ENCODE measurements at places on chromosomes 6 and 20.

DNA sequence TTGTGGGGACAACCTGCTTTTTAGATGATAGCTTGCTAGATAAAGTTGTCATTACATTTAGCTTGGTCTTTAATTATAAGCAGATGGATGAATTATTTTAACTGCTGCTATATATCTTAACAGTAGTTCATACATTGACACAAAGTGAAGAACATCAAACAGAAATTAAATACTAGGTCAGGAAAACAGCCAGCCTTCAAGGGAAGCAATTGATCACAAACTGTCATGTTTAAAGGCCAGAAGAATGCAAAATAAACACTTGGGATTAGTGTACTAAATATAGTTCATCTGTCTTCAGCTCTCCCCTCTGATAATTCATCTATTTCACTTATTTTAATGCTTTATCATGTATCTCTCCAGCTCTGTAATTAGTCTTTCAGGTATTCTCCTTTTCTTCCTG lies 225.1 kb upstream of the FERMT1 start:
- DNase-seq, result no peak

GRCh38 chr20:23564927-23565326 lies 3.4 kb downstream of the CST9L start:
- no peak for DNase-seq

DNA sequence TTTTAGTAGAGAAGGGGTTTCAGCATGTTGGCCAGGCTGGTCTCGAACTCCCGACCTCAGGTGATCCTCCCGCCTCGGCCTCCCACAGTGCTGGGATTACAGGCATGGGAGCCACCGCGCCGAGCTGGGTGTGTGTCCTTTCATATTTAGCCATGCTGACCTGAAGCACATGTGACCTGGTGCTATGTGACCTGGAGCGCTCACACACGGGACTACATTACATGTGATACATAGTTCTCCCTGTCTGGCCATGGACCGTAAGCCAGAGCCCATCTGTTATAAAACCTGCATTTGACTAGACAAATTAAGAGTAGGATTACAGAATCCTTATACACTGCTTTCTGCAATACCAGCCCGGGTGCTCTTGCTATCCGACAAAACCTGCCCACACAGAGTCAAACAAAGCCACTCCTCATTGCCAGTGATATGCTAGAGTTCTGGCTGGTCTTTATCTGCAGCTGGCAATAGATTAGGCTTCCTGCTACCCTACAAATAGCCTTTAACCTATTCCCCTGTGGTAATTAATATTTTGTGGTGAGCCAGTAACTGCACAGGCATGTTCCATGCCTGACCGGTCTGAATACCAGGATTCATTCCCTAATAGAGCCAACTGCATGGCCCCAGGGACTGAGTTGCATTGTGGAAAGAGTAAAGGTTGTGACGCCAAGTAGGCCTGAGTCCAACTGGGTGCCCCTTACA lies 26.3 kb upstream of the FAM50B start:
- no peak for DNase-seq

DNA sequence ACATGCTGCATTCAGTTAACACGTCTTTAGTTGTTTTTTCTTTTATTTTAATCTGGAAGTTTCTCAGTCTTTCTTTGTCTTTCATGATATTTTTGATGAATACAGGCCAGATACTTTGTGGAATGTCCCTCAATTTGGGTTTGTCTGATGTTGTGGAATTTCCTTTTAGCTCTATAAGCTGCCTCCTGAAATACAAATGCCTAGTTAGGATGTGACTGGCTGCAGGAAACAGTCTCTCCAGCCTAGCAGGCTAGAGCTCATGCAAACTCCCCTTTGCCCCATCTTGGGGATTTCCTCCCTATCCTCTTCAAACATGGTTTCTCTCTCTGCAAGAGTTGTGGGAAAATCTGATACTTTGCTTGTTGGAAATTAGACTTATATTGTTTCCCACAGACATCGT lies 89.3 kb upstream of the JAG1 start:
- no peak for DNase-seq

DNA sequence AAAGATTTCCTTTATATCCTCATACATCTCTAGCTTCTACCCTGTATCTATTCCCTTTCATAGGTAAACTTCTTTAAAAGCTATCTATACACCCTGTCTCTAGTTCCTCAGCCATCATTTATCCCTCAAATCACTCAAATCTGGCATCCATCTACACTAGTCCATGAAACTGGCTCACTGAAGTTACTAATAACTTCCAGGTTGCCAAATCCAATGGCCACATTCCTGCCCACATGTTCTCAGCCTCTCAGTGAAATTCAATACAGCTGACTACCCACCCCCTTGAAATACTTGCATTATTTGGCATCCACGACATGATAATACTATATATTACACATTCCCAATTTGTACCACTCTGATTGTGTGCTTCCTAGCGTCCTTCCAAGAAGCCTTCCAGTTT lies 8.7 kb downstream of the REPS1 start:
- DNase-seq, result no peak

DNA sequence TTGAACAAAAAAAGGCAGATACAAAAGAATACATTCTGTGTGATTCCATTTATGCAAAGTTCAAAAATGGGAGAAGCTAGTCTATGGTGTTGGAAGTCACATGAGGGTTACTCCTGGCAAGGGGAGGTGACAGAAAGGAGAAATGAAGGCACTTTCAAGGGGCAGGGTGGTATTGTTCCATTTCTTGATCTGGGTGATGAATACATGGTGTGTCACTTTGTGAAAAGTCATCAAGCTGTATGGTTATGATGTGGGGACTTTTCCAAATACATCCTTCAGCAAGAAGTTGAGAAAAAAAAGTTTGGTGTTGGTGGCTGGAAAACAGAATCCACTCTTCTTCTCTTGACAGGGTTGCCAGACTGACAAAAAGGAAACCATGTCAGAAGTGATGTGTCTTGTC lies 60.6 kb upstream of the MDGA1 start:
- no peak for DNase-seq

DNA sequence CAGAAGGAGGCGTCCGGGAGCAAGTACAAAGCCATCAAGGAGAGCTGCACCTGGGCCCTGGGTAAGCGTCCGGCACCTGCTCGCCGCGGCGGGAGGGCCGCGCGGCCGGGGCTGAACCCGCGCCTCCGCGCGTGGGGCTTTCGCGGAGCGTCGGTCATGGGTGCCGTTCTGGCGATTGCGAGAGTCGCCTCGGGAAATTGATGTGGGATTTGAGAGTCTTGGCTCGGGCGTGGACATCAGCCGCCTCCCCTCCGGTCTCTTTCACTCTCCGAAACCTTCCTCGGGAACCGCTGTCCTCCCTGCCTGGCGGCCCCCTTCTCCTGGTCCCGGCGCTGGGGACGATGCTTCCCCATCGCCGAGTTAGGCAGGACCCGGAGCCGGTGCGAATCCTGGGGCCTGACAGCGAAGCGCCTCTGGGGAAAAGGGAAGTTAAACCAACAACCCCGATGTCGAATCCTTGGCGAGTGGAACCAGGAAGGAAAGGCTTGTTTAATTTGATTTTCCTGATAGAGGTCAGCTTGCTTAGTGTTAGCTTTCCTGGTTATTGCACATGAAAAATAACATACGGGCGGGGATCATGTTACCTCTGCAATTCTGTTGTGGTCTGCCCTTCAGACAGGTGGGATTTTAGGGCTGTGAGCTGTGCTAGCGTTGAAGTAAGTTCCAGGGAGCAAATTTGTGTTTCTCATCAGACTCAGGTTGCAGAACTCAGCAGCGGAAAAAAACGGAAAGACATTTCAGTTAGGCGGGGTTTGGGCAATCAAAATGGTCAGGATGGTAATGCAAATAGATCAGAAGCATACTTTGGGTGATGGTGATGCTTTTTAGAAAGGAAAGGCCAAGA lies 594 bp downstream of the ARFGEF3 start:
- DNase-seq, result peak; percentile 13

DNA sequence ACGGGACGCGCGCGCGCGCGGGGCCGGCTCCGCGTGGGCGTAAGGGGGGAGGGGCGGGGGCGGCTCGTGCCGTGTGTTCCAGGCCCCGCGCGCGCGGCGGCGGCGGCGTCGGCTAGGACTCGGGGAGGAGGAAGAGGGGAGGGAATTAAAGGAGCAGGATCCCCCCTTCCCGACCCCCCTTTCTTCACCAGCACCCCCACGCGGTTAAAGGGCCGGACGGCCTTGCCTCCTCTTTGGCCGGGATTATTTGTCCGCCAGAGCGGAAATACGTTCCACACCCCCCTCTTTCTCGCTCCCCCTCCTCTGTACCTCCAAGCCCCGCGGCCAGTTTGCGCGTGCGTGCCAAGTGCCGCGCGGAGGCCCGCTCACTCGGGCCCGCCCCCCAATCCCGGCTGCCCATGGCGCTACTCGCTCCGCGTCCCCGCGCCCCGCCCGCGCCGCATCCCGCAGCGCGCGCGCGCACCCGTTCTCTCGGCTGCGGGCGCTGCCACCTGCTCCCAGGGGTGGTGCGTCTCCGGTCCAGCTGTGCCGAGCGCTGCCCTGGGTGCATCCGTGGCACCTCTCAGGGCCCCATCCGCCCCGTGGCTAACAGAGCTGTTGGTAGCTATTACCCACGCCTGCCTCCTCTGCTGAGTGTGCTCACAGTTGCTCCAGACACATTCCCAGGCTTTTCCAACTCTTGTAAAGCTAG lies at the start of gene ZBTB12:
ZBTB12 (minus strand) TSS at position 134 of the 691 bp plus-strand sequence. CDS start 781 bp downstream, outside the sequence.
- DNase-seq, result peak; percentile 94

DNA sequence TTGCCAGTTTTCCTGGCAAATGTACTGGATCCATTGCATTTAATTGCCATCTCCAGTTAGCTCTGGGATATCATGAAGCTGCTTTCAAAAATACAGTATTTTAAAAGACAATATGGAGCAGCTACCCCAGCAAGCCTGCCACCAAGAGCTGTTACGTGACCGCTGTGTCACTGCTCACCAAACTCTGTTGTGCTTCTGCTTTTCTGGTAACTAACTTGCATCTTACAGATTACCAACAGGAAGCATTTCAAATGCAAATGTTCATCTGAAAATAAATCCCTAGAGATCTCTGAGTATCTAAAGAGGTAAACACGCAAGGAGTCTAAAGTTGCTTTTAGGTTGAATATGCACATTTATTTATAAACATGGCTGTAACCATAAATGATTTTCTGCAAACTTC lies 1008.3 kb downstream of the KIF16B start:
- DNase-seq, result no peak

DNA sequence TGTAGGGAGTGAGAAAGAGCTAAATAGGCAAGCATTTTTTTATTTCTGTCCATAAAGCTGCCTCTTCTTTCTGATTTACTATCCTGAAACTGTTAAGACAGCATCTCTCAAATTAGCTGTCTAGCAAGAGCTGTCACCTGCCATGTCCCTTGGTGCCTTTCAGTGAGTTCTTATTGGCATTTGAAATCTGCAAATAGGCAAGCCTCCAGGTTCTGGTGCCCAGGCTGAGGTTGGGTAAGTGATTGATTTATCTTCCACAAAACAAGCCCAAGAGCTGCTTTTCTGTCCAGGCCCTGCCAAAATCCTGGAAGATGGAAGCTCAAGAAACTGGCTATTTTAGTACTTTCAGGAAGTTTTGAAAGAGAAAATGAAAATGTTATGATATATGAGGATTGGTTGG lies 22.4 kb downstream of the MANEA start:
- no peak for DNase-seq

- no peak for DNase-seq
Measured at GRCh38 chr6:55919716-55920308, 44.4 kb upstream of the BMP5 start.

GRCh38 chr6:166658115-166658791 lies 31.2 kb upstream of the RPS6KA2 start:
- DNase-seq, result no peak

GRCh38 chr20:63457737-63458136 lies 14.7 kb downstream of the KCNQ2 start:
- peak; percentile 7 for DNase-seq

- DNase-seq, result no peak
Measured at GRCh38 chr20:38973107-38973506, 11.0 kb downstream of the DHX35 start.

DNA sequence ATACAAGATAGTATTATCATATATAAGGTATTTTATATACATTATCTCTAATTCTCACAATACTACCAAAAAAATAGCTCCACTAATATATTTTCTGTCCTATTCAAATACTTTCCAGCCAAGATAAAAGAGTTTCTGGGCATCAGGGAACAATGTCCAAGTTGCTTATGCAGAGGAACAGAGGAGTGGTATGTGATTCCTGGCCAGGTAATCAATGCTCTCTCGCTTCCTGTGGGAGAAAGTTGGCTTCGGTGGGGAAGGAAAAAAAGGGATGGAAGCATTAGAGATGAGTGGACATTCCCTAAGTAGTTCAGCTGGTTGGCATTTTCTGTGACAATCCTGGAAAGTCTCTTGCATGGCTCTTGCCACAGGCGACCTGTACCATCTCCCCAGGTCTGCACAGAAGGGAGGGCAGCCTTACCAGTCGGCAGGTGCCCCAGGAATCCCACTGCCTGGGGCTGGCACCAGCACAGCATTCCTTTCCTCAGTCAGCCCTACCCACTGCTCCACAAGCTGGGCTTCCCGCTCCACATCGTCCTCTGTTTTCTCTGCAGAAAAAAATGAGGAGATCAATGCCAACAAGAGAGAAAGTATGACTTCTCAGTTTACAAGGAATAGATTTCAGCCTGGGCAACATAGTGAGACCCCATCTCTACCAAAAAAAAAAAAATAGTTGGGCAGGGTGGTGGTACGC lies 78.5 kb upstream of the NUP153 start:
- no peak for DNase-seq

- DNase-seq, result no peak
Measured at GRCh38 chr6:2147261-2147660, 98.1 kb downstream of the GMDS start.

DNA sequence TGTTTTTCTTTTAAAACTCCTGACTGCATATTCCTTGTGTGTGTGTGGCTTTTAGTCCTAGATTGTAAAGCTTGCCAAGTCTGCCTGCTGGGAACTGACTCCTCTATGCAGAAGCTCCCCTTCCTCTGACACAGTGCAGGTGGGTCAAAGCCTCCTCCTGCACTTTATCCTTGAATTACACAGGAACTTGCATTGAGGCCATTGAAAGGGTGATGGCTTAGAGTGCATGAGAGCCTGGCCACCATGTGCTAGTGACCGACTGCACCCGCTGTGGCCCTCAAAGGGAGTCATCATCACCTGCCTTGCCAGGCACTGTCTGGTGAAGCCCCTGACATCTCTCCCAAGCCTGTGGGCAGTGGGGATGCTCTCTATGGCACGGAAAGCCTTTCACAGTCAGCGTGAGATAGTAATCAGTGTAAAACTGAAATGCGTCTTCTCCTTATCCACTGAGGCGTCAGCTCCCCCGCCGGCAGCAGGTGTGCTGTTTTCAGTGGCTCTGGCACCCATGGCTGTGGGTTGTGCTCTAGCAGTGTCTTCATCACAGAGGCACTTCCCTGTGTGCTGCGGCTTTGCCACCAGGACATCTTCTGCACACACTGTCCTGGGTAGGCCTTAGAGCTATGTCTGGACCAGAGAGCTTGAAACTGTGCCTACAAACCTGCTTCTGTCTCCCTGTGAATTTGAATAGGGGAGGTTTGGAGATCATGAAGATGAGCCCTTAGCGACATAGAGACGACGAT lies 87.9 kb downstream of the THBS2 start:
- DNase-seq, result no peak

GRCh38 chr20:63734111-63734945 lies 2.1 kb upstream of the LIME1 start:
- no peak for DNase-seq

DNA sequence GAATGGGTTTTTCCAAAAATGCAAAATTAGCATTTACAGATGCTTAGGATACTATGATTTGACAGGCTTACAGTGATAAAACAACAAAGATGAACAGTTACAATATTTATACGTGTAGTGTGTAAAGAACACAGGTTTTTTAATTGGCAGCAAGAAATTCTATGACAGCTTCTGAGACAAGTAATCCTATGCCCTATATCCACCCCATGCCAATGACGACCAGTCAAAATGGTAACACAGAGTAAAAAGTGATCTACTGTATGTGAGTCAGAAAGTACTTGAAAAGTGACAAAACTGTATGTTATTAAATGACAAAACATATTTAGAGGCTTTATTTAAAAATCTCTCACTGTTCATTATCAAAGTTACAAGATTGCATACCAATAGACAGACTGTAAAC lies 99.5 kb downstream of the PRDM1 start:
- no peak for DNase-seq

All from thyroid gland (tissue), 4 donors.